Stimulated activated CD4-positive, alpha-beta T cell treated with anti-CD3 and anti-CD28 coated beads, Interleukin-1b, Interleukin-23, amount 100 ng/mL, for 1 hour (primary cell): ENCODE measurements at places on chromosomes 11 and 22.

DNA sequence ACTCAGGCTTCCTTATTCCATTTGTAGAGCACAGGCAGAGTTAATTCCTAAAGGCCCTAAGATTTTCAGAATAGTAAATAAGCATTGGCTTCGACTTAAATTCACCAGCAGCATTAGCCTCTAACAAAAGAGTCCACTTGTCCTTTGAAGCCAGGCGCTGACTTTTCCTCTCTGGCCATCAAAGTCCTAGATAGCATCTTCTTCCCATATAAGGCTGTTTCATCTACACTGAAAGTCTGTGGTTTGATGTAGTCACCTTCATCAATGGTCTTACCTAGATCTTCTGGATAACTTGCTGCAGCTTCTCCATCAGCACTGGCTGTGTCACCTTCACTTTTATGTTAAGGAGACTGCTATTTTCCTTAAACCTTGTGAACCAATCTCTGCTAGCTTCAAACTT, 118.3 kb upstream of the SOX6 start:
- no peak for DNase-seq

GRCh38 chr11:34667810-34668582, 47.1 kb downstream of the EHF start:
- no peak for DNase-seq

DNA sequence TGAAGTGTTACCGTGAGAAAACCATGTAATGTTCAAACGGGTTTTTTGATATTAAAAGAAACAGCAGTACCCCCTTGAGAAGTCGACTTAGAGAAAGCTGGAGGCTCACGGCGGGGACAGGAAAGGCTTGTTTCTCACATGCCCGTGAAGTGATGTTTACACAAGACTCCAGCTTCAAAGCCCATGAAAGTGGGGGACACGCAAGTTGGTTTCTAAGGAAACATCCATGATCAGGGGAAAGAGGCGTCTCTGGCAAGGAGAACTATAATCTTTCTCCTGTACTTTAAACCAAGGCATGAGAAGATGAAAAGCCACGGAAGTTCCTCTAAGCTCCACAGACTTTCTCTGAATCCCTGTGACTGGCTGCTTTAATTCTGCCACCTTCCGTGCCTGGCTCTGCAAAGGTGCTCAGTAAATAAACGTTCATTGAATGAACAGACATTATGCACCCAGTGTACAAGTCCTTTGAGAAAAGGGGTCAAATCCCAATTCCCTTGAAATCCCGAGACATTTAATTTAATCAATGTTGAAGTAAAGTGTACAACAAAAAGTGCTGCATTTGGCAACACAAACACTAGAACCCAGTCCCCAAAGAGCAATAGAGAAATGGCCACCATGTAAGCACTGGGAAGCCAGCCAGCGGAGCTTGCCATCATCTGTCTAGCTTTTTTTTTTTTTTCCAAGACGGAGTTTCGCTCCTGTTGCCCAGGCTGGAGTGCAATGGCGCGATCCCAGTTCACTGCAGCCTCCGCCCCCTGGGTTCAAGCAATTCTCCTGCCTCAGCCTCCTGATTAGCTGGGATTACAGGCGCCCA, 58.7 kb downstream of the AHNAK start:
- no peak for DNase-seq

GRCh38 chr11:109658190-109658589, 236.2 kb downstream of the C11orf87 start:
- no peak for DNase-seq

- peak; percentile 16 for DNase-seq
These were observed at the start of gene BIK for GRCh38 chr22:43110444-43110926. TSS of gene BIK (plus strand) at chr22:43110750. CDS start at chr22:43124023, 13,273 bp downstream.

- DNase-seq = no peak
These were observed 862.8 kb downstream of the FAM181B start for GRCh38 chr11:81870815-81871214.

DNA sequence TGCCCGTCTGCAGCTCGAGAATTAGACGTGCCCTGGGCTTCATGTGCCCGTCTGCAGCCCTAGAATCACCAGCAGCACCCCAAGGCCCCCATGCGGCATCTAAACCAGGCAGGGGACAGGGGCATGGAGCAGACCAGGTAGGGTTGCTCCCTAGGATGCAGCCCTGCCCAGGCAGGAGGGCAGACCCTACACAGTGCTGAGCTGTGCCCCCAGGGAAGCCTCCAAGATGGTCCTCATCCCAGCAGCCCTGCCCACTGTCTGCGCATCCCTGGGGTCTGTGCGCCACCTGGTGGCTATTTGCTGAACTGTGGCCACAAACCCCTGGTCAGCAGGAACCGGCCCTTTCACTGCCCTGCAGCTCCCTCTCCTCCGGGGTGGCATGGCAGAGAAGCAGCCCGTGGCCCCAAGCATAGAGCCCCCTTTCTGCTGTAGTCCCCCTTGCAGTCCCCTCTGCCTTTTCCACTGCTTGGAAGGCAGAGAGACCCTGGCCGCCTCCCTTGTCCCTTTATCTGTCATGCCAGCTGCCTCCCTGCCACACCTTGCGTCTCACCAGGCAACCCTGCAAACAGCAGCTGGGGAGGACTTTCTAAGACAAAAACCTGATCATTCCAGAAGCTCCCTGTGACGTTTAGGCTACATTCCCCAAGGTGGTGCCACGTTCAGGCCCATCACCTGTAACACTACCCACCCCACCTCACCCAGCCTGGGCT, 86.6 kb downstream of the KCNQ1 start:
- peak; percentile 31 for DNase-seq

GRCh38 chr11:17839450-17839849, 104.9 kb downstream of the KCNC1 start:
- no peak for DNase-seq

- DNase-seq = no peak
These were observed 20.9 kb upstream of the BAIAP2L2 start for GRCh38 chr22:38131399-38131798.

DNA sequence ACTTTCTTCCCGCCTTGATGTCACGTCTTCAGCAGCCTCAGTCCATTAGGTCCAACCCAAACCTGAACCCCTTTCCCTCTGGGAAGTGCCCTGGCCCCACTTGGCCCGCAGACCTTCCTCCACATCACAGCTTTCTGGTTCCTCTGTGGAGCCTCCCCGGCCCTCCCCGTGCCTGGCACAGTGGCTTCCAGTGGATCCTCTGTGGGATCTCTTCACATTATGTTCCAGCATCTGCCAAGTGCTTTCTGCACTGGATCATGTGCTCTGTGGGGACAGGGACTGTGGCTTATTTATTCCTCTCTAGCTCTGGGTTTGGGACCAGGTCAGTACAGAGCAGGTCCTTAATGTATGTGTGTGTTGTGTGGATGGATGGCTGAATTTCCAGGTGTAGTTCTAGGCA, 30.9 kb downstream of the POLR3H start:
- DNase-seq = no peak

GRCh38 chr11:76598426-76598839, 72.1 kb downstream of the LRRC32 start:
- DNase-seq = no peak

DNA sequence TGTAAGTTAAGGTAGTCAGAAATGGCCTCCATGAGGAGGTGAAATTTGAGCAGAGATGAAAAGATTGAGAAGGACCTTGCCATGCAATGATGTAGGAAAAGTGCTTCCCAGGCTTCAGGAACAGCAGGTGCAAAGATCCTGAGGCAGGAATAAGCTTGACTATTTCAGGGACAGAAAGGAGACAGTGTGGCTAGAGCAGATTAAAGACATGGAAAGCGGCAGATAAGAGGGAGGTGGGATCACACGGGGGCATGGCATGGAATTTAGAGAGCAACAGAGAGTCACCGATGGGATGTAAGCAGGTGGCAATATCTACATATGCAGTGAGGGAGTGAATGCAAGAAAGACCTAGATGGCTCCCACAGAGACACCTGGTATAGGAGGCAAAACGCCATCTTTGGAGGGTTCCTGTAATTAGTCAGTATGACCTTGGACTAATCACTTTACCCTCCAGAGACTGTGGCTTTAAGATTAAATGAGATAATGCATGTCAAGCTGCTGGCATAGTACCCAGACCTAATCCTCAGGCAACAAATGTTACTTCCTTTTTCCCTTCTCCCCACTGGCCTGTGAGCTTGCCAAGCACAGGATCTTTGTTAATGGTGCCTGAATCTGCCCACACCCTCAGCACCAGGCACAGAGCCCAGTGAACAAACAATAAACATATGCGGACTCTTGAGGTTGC, 24.6 kb upstream of the ACER3 start:
- no peak for DNase-seq

- no peak for DNase-seq
These were observed 301.7 kb downstream of the BLID start for GRCh38 chr11:121814296-121814695.
